Kidney (tissue), 22 donors: ENCODE measurements at places on chromosomes 13 and 19.
A peak's percentile ranks its signal among the peaks of the same experiment; 100 is the strongest.

DNA sequence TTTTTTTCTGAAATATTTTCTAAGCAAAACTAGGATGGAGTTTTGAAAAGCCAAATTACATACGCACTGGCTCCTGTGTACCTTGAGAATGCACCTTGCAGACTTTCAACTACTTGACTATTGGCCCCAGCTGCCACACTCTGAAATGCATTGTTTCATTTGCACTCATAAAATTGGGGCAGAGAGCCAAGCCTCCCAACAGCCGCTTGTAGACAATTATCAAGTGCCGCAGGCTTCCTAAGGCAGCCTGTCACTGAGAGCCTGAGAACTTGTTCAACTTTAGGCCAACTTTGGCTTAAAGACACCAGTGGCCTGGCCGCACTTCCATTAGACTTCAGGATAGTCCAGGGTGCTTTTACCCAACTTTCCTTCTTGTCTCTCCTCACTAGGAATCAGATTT lies 115.7 kb upstream of the STARD13 start:
- peaks cover 4% of the 10 kb centered on the region for H3K4me1 ChIP-seq
- no peaks in the 10 kb centered on the region for H3K36me3 ChIP-seq
- no peaks in the 10 kb centered on the region for H3K27me3 ChIP-seq
- no peak overlapping the region for H3K27ac ChIP-seq

- no peaks in the 10 kb centered on the region for H3K27me3 ChIP-seq
- H3K4me1 ChIP-seq, result no peaks in the 10 kb centered on the region
- no peak for DNase-seq
Observed at GRCh38 chr13:76969488-76970365, 21.4 kb downstream of the ACOD1 start.

DNA sequence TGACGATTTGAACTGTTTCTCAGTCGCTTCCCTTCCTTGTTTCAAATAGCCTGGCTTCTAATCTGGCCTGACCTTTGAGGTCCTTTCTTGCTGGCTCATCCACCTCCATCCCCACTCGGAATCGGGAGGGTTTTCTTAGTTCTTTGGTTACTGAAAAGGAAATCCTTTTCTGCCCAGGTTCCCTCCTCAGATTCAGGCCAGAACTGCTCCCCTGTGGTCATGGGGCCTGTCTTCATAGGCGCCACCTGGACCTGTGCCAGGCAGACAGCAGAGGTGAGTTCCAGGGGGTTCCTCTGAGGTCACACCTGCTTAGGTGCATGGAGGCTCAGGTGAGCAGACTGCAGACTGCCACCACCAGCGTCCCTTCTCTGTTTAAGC lies 62.4 kb downstream of the AKAP11 start:
- no peak for DNase-seq
- H3K36me3 ChIP-seq, result no peaks in the 10 kb centered on the region
- H3K4me1 ChIP-seq, result no peaks in the 10 kb centered on the region

GRCh38 chr19:11263726-11264125 lies 1.4 kb upstream of the DOCK6 start:
- no peaks in the 10 kb centered on the region for H3K4me1 ChIP-seq
- no peaks in the 10 kb centered on the region for H3K27me3 ChIP-seq
- H3K4me3 ChIP-seq, result no peak overlapping the region
- H3K36me3 ChIP-seq, result no peaks in the 10 kb centered on the region
- H3K27ac ChIP-seq, result no peak overlapping the region

DNA sequence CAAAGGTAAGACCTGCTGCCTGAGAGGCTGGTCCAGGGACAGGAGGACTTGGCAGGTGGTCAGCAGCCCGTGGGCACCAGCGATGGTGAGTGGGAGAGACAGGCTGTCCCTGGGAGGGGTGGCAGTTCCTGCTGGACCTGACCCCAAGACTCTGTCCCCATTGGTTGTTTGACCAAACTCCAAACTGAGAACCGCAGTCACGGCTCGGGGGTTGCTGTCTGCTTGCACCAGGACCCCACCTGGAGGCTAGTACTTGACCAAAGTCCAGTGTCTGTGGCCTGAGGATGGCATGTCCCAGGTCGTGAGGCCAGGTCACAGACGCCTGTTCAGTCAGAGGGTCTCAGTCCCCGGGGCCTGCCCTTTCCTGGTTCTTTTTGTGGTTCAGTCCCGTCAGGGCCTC lies 9.9 kb upstream of the ZNF14 start:
- no peaks in the 10 kb centered on the region for H3K36me3 ChIP-seq
- no peaks in the 10 kb centered on the region for H3K4me1 ChIP-seq
- no peak overlapping the region for H3K27ac ChIP-seq
- DNase-seq, result peak; percentile 25
- no peak overlapping the region for H3K4me3 ChIP-seq

- H3K4me3 ChIP-seq, result peak within 1 kb of the TSS; percentile 77
- H3K27me3 ChIP-seq, result peaks cover 5% of the 10 kb centered on the region
- peaks cover 6% of the 10 kb centered on the region for H3K36me3 ChIP-seq
Observed at GRCh38 chr13:113863524-113864272, at the start of gene GAS6. TSS of gene GAS6 (minus strand) at chr13:113864076. CDS start at chr13:113863920, 156 bp downstream.

GRCh38 chr19:48999481-49000325 lies 6.0 kb downstream of the RUVBL2 start:
- H3K27ac ChIP-seq, result no peak overlapping the region
- no peaks in the 10 kb centered on the region for H3K4me1 ChIP-seq
- no peaks in the 10 kb centered on the region for H3K27me3 ChIP-seq
- H3K4me3 ChIP-seq, result no peak overlapping the region
- peak; percentile 68 for DNase-seq
- H3K36me3 ChIP-seq, result no peaks in the 10 kb centered on the region

- H3K36me3 ChIP-seq, result no peaks in the 10 kb centered on the region
- peak overlapping the region; percentile 74 for H3K27ac ChIP-seq
- H3K27me3 ChIP-seq, result no peaks in the 10 kb centered on the region
- H3K4me3 ChIP-seq, result no peak overlapping the region
- no peaks in the 10 kb centered on the region for H3K4me1 ChIP-seq
Observed at GRCh38 chr13:27182844-27183497, 11.4 kb upstream of the USP12 start.

GRCh38 chr13:74452176-74452575 lies 318.0 kb upstream of the KLF12 start:
- H3K27me3 ChIP-seq, result no peaks in the 10 kb centered on the region
- no peak for DNase-seq
- H3K27ac ChIP-seq, result no peak overlapping the region
- H3K4me3 ChIP-seq, result no peak overlapping the region
- no peaks in the 10 kb centered on the region for H3K36me3 ChIP-seq

GRCh38 chr19:34350161-34350561 lies 14.8 kb upstream of the GPI start:
- H3K4me1 ChIP-seq, result peaks cover 4% of the 10 kb centered on the region
- H3K27ac ChIP-seq, result no peak overlapping the region
- DNase-seq, result no peak
- H3K4me3 ChIP-seq, result no peak overlapping the region

DNA sequence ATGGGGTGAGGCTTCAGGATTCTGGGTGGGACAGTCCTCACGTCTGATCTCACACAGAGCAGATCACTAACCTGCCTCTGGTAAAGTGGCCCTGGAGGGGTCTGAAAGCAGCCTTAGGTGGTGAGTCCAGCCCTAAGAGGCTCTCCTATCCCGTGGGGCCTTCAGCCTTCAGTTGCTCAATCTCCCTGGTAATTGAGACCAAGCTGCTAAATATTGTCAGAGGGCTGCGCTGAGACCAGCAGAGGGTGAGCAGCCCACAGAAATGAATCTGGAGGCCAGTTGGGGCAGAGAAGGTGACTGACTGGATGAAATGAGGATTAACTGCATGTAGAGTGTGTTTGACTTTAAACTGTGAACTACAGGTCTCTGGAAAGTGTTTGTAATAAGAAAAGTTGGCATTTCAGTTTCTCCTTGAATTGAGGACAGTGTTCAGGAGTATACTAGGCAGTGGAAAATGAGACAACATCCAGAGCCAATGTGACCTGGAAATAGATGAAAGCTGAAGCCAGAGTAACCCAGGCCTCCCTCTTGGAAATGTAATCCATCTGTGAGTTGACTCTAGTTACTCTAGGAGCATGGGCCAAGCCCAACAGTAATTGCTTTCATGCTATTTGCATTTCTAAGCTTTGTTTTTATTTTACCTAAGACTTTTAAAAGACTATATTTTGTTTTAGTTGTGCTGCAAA lies 14.3 kb upstream of the HSPH1 start:
- no peaks in the 10 kb centered on the region for H3K4me1 ChIP-seq
- H3K27me3 ChIP-seq, result no peaks in the 10 kb centered on the region
- no peak overlapping the region for H3K4me3 ChIP-seq

GRCh38 chr13:89227356-89227755 lies 1556.2 kb downstream of the SLITRK5 start:
- no peak overlapping the region for H3K27ac ChIP-seq
- no peak for DNase-seq
- no peaks in the 10 kb centered on the region for H3K36me3 ChIP-seq
- H3K27me3 ChIP-seq, result no peaks in the 10 kb centered on the region

DNA sequence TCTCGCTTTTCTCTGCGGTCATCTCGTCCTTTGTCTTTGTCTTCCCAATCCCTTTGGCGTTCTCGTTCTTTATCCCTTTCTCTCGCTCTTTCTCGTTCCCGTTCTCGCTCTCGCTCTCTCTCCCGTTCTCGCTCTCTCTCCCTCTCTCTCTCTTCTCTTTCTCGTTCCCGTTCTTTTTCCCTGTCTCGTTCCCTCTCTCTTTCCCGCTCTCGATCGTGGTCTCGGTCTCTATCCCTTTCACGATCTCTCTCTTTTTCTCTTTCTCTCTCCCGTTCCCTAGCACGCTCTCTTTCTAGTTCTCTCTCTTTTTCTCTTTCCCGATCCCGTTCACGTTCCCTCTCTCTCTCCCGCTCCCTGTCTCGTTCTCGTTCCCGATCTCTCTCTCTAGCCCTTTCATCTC lies 77.2 kb downstream of the ZC3H13 start:
- no peaks in the 10 kb centered on the region for H3K27me3 ChIP-seq
- DNase-seq, result no peak
- H3K4me1 ChIP-seq, result no peaks in the 10 kb centered on the region
- H3K4me3 ChIP-seq, result no peak overlapping the region
- peaks cover 21% of the 10 kb centered on the region for H3K36me3 ChIP-seq
- no peak overlapping the region for H3K27ac ChIP-seq
